ENCODE measurements at places on chromosomes 2 and 18.
A peak's percentile ranks its signal among the peaks of the same experiment; 100 is the strongest.

DNA sequence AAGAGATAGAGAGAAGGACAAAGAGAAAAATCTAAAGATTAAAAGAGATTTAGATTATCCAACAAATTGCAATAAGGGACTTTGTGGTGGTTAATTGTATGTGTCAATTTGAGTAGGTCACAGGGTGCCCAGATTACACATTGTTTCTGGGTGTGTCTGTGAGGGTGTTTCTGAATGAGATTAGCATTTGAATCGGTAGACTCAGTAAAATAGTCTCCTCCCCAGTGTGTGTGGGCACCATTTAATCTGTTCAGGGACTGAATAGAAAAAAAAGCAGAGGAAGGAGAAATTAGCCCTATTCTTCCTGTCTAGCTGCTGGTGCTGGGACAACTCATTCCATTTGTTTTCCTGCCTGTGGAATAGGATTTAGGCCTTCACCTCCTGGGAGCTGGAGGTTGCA lies 339.8 kb upstream of the EPHA4 start:
- DNase-seq, result no peak

DNA sequence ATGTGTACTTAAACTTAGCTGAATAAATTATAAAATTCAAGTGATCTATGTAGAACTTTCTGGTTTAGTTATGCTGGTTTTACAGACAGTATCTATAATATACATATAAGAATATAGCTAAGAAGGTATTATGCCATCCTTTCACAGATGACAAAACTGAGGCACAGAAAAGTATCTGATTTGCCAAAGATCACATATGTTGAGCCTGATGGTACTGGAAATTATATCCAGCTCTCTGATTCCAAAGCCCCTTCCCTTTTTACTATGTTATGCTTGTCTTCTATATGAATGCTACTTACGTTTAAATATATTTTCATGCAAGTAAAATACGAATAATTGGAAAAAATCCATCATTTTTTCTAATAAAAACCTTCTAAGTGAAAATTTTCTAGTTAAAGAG lies 1631.3 kb downstream of the DPP10 start:
- DNase-seq, result no peak

DNA sequence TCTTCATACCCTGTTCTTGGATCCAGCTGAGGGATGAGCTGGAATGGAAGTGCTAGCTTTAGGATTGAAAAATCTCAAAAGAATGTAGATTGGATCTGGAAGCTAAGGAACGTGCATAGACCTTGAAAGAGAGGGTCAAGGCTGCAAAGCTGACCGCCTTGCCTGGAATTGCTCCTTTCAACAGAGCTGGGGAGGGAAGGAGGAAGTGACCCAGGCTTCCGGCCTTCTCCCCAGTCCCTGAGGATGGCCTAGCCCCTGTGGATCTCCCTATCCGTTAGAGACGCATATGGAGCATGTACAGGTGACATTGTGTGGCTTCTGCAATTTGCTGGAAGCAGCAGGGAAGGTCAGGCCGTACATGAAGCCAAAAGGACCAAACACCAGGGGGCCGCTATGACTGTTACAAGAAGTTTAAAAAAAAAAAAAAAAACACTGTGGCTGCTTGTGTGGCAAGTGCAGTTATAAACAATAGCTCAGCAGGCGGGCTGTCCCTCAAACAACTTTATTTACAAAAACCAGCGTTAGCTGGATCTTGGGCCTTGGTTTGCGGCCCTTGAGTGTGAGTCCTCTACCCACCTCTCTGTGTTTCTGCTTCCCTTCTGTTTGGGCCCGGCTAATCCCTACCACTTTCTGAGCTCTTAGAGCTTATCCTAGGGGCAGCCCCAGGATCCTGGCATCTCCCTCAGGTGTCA lies 227.6 kb downstream of the SEPTIN10 start:
- no peak for DNase-seq

GRCh38 chr2:31504311-31504710 lies 76.4 kb downstream of the SRD5A2 start:
- no peak for DNase-seq

- no peak for DNase-seq
Measured at GRCh38 chr2:207126724-207127308, 38.9 kb downstream of the KLF7 start.

DNA sequence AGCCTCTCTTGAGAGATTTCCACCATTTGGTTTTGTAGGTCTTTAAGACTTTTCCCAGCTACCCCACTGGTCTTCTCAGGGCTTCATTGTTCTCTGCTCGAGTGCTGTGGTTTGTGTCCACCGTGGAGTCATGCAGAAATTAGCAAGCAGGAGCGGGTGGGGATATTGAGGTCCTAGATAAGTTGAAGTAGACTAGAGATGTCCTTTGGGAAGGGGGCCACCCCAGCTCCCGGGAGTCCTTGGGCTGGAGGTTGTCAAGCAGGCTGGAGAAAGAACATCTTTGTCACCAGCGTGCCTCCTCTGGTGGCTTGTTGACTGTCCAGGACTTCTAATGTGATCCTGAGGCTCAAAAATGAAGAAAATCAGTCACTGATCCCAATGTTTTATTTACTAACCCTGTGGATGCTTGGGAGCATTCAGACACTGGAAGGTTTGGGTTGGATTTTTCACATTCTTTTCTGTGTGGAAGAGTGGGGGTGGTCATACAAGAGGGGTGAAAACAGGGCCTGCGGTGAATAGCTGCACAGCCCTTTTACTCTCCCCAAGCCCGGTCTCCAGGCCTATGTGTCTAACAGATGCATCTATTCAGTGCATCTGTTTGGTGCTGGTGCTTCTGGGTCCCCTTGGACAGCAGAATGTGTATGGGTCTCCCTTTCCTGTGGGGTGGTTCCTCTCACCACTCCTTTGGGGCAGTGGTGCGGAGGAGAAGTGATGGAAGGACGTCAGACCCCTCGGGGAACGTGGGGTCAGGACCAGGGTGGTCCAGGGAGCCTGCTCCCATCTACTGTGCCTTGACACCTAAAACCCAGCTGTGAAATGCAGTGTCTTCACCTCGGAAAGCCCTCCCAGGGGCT lies 208.1 kb downstream of the KLHL29 start:
- no peak for DNase-seq

DNA sequence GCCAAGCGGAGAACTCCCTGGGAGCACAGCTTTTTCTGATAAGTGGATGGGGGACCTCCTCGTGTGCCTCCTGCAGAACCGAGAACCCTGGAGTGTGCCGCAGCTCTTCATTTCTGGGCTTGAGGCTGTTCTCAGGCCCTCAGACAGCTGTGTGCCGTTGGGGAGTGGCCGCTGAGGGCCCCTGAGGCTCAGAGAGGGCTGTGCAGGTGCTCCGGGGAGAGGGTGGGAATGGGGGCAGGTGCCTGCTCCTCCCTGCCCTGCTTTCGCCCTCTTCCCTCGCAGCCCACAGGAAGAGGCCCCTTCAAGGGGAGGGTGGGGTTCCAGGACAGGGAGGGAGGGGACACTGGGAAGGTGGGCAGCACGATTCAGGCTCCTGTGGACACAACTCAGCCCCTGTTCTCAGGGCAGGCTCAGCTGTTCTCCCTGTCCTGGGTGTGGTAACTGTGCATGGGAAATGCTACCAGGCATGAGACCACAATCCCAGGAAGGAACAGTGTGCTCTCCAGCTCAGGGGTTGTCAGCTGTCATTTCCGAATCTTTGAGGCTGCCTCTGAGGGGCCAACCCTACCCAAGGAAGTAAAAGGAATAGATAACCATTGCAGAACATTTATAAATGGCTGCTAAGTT lies 11.3 kb downstream of the LCT start:
- DNase-seq, result no peak

DNA sequence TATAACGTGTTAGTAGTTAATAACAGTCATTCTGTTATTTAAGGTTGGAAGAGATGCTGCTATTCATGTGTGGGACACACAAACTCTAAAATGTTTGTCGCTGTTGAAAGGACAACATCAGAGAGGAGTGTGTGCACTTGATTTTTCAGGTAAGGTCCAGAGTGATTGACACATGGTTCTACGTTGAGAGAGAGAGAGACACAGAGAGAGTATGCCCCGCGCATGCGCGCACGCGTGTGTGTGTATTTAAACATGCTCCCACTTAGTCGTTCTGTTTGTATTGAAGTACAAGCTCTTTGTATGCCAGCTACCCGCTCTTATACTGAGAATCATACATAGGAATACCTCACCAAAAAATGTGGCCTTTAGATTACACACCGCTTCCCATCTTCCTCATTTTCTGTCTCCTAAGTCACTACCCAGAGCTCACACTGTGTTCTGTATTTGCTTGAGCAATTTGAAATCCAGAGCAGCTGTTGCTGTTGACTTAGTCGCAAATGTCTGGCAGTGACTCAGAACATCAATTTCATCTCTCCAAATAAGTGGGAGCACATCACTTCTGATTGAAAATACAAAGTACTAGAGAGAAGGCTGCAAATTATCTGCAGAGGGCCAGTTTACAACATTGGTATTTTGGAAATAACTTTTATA lies 148.1 kb downstream of the EML6 start:
- peak; percentile 70 for DNase-seq

GRCh38 chr18:9081940-9082339 lies 20.6 kb upstream of the NDUFV2 start:
- DNase-seq, result no peak

GRCh38 chr18:32769071-32769585 lies 3.7 kb downstream of the KLHL14 start:
- no peak for DNase-seq

DNA sequence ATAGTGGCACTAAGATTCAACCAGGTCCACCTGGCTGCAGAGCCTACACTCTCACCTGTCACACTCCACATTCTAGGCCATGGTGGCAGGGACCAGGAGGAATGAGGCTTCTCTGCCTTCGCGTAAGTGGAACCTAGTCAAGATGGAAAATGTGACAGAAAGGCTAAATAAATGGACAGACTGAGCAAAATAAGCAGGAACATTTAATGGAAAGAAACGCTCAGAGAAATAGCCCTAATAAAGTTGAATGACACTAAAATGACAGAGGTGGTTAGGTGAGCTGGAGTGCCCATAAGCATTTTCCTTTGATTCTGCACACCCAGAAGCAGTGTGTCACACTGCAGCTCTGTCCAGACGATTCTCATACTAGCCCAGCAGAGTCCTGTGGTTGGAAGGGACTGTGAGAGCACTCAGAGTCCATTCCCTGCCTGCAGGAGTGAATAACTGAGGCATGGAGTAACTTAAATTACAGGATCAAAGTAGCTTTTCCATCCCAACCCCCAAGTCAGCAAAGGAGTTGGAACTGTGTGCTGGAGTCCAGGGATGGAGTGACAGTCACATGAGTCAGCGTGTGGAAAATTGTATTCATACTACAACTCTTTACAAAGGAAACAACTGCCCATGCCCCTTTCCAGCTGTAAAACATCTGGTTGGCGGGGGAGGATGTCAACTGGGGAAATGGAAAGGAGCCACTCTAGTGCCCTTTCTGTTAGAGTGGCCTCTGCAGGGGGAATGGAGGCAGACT lies 105.4 kb upstream of the LGALSL start:
- DNase-seq, result no peak

DNA sequence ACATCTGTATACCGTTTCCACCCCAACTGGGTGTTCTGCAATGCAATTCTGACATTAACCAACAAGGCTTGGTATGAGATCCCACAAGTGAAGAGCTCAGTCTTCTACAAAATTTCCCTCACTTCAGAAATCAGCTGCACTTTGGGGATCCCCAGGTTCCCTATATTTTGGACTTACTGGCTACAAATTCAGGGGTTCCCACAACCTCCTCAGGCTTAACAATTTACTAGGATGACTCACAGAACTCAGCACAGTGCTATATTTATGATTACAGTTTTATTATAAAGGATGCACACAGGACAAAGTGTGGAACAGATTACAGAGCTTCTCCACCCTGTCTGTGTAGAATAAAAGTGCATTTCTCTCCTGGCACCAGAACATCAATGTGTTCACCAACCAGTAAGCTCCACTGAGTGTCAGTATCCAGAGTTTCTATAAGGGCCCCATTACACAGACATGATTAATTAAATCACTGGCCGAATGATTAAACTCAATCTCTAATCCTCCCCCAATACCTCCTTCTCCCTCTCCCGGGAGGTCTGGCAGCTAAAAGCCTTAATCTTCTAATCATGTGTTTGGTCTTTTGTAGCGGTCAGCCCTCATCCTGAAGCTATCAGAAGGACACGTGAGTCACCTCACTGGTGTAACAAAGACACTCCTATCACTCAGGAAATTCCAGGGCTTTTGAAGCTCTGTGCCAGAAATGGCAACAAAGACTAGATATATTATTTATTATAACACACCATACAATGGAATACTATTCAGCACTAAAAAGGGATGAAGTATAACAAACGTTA lies 84.6 kb downstream of the SLC66A3 start:
- DNase-seq, result no peak

DNA sequence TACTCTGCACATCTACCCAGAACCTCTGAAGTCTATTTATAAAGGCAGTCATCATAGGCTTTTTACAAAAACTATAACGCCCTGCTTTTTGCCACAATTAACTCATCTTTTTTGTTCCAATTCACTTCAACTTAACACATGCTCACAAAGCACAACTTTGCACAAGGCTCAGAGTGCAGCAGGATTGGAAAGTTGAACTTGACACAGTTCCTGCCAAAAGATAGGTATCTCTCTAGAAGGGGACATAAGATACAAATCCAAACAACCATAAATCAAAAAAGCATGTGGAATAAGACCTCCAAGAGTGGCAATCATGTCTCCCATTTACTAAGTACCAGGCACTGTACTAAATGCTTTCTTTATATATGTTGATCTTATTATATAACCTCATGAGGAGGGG lies 36.2 kb downstream of the RPL37A start:
- no peak for DNase-seq

DNA sequence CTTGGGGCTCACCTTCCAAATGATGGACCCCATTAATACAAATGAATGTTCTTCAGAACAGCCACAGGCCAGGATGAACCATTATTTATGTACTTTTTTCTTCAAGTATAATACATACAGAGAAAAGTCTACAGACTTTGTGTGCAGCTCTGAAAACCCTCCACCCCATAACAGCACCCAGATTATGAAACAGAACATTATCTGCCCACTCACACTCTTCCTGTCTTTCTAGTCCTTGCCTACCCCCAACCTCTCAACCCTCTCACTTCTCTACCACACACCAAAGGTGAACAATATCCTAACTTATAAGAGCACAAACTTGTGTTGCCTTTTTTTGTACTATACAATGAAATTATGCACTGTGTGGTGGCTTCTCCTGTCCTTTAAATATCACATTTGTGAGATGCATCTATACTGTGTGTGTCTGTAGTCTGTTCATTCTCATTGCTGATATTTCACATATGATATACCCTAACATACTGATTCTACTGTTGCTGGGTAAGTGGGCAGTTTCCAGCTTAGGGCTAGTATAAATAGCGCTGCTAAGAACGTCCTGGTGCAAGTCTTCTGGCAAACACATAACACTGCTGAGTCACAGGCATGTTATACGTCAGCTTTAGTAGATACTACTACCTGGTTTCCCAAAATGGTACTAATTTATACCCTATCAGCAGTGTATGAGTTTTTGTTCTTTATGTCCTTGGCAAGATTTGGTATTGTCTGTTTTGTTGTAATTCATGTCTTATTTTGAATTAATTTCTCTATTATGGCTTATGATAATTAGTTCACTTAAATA lies 1.0 kb upstream of the NPHP1 start:
- DNase-seq, result no peak
